ENCODE measurements at places on chromosomes 5 and 9.

GRCh38 chr9:109168170-109168569 is 1.1 kb upstream of the FRRS1L start:
- no peak for DNase-seq

DNA sequence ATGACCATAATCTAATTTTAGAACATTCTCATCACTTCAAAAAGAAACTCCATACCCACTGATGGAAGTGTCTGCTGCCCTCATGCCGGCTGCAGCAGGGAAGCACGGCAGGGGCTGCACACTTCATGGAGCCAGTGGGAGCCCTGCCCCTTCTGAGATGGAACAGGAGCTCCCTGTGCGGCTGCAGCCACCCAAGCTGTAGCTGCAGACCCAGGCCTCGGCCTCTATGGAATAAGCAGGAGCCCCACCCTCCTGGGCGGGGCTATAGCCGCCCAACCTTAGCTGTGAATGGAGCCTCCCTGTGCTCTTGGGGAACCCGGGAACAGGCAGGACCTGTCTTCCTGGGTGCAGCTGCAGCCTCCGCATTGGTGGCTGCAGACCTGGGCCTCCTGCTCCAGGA is 128.5 kb downstream of the NUDT12 start:
- no peak for DNase-seq

- DNase-seq = no peak
These were observed 328.4 kb downstream of the EFNA5 start for GRCh38 chr5:107342371-107342770.

DNA sequence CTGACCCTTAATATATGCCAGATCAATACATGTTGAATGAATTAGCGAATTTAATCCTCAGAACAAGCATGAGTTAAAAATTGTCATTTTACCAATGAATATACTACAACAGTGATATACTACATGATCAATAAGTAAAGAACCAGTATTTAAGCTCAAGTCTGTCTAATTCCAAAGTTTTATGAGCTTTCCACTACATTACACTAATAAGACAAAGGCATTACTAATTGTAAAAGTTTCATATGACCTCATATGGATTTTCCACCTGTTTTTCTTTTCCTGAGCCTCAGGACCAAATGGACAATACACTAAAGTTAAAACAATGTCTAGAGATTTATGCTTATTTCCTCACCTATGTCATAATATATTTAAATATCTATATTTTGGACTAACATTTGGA is 80.8 kb downstream of the OXCT1 start:
- DNase-seq = no peak

- no peak for DNase-seq
These were observed 93.9 kb upstream of the LMX1B start for GRCh38 chr9:126519660-126520420.

DNA sequence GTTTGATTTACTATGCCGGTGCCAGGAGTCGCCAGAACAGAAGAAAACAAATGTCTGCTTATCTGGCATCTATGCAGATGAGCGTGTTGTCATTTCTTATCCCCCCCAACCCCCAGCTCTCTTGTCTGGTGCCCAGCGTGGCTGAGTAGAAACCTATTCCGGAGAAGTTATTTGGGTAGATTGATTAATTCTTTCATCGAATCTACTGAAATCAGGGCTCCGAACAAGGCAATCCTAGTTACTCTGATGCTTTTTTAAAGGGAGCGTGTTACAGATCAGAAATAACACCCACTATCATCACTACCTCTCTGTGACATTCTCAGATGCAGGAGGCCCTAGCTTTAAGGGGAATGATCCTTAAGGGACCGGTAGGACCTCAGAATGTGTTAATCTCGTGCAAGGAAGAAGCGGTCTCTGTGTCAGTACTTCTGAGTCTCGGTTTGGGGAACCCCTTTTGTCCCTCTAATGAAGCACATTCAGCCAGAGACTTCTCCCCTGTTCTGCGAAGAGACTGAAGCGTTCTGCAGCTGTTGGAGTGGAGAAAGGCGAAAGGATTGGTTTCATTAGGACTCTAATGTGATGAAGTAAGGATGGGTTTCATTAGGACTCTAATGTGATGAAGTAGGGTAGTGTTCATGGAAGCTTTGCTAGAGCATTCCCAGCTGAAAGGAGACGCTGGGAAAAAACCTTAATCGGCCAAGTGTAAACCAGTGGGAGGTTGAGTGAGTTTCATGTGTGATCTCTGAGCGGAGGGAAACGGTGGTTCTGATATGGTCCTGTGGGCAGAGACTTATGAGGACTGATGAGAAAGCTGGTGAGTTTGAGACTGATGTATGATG is 1.5 kb downstream of the PIP5K1B start:
- peak; percentile 58 for DNase-seq

GRCh38 chr5:24320643-24321042 is 324.1 kb downstream of the CDH10 start:
- DNase-seq = no peak

GRCh38 chr9:6247266-6247665 is 31.7 kb downstream of the IL33 start:
- DNase-seq = no peak

GRCh38 chr5:180126716-180127681 is 55.4 kb upstream of the RNF130 start:
- DNase-seq = no peak

DNA sequence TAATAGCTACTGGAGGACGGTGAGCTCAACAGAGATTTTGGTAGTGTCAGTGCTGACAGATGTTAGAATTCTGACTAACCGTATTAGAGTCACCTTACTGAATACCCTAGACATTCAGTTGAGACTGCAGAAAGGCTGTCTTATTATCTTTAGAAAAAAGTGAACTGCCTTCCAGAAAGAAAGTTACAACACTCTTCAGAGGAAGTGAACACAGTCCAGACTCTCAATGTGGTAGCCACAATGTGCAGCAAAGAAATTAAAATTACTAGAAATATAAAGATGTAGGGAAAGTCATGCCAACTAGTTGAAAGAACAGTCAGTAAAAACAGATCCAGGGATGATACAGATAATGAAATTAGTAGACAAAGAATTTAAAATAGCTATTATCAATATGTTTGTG is 47.1 kb upstream of the COL15A1 start:
- DNase-seq = no peak

- no peak for DNase-seq
These were observed 148.1 kb upstream of the ZNF608 start for GRCh38 chr5:124894541-124894940.

DNA sequence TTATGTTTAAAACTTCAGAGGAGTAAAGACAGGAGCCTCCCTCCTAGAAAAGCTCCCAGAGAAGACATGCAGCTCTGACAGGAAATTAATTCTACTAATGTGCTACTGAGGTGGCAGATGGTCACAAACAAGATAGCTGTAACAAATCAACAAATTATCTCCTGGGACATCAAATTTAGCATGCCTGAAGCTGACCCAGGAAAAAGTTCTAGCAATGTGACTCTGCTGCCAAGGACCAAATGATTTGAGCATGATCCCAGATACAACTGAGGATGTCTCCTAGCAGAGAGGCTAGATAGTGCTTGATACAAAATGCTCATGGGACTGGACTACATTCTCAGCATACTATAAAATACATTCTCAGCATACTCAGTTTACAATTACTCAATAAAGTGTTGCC is 413.5 kb upstream of the SMC2 start:
- no peak for DNase-seq

DNA sequence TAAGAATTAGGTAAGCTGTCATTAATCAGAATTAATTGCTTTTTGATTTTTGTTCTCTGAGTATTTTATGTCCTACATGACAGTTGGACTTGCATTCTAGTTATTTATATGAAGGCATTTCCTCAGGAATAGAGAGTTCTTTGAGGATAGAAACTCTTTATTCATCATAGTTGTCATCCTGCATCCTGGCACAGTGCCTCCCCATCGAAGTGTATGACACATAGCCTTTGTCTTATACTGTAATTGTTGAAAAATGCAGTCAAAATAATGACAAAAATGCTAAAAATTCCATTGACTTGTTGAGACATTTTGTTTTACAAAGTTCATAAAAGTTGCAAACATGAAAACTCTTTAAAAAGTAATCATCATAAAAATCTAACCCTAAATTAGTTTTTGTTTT is 36.5 kb downstream of the CFAP95 start:
- no peak for DNase-seq

- DNase-seq = no peak
These were observed 11.3 kb downstream of the C9orf50 start for GRCh38 chr9:129609486-129610212.

DNA sequence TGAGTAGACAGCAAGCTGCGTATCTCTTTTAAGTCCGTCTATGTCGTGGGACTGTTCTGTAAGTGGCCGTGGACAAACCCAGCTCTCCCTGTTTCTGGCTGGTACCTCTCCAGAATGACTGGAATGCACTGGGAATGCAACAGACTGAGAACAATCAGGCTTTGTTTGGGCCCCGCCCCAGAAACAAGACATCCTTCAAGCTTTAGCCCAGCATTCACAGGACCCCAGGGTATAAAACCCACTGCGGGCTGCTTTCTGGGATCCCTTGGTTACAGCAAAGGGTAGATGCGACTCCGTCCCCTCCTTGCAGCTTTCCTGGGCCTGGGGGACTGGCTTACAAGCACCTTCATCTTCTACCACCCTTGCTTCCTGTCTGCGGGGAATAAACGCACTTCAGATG is 45.6 kb upstream of the SPTLC1 start:
- no peak for DNase-seq

GRCh38 chr9:10612641-10613398 is at the start of gene PTPRD:
PTPRD (minus strand) TSS chr9:10613002.
- DNase-seq = no peak

GRCh38 chr5:43769571-43770355 is 166.8 kb downstream of the NNT start:
- DNase-seq = no peak

DNA sequence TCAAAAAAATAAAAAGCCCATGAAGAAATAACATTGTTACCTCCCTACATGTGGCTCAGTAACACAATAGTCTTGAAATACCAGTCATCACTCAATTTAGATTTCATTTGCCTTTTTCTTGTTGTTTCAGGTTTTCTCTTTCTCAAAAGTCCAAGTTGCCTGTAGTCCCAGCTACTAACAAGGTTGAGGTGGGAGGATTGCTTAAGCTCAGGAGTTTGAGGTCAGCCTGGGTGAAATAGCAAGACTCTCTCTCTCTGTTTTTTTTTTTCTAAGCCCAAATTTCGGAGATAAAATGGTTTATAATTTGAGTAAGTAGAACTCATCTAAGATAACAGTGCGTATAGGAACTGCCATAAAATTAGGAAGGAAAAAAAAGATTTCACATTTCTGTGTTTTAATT is 17.5 kb upstream of the NDUFS4 start:
- no peak for DNase-seq

DNA sequence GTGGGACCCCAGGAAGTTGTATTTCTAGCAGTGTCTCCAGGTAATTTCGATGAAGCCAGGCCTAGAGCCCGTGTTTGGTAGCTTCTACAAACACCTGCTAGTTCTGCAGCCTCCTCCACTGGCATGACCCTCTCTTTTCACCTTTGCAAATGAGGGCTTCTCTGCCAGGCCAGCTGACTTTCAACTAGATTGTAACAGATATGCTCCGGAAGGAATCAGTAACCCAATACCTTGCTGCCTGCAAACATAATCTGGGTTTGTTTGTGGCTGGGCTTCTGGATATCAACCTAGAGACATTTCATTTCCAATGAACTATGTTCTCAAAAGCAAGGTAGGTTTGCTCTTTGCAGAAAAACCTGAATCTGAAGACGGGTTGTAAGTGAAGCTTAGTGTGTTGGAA is 354.8 kb downstream of the DMRT2 start:
- no peak for DNase-seq

GRCh38 chr5:103340717-103341388 is 82.3 kb downstream of the MACIR start:
- DNase-seq = peak; percentile 73

GRCh38 chr5:14528926-14529325 is 52.7 kb upstream of the OTULINL start:
- no peak for DNase-seq

Data from GM12864 (cell line).